Choroid plexus epithelial cell (primary cell): ENCODE measurements at places on chromosomes 11 and 22.

GRCh38 chr11:34790620-34791019, 125.6 kb downstream of the APIP start:
- peak; percentile 24 for DNase-seq

GRCh38 chr11:57974132-57974531, 49.5 kb upstream of the OR9Q1 start:
- DNase-seq = no peak

DNA sequence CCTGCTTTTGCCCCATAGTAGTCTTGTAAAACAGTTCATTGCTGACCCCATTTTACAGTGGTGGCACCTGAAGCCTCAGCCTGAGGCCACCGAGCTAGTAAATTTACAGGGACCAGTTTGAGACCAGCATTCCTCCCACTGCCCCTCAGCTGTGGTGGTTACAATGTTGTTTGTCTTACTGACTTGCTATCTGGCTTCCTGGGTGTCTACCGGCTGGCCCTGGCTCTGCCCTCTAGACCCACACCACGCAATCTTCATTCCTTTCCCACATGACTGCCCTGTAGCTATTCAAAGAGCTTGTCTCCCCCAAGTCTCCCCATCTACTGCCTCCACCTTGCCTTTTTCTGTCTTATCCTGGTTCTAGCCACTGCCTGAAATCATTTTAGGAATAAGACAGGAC, 20.8 kb downstream of the PIK3IP1 start:
- peak; percentile 65 for DNase-seq

GRCh38 chr11:9060700-9061111, 30.7 kb downstream of the SCUBE2 start:
- DNase-seq = peak; percentile 11
